ENCODE measurements at places on chromosomes 16 and 17.

DNA sequence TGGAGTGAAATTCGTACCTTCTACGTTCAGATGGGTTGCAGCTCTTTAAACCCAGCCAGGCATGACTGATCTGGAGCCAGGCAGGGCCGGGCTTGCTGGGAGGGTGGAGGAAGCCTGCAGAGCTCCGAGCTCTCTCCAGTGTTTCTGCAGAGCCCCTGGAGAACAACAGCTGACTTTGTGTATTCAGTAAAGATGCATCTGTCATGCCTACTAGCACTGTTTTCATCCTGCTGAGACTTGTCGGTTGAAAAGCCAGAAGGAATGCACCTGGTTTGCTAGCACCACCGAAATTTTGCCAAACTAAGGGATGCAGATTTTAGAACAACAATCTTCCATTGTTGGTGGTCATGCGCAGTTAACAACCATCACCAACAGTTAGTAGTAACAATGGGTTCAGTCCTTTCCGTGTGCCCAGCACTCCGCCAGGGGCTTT is 22.4 kb upstream of the SCNN1B start:
- DNase-seq: peak; percentile 68

GRCh38 chr17:18225121-18225641 is at the start of gene LLGL1:
TSS of gene LLGL1 (plus strand) at chr17:18225635. CDS start at chr17:18225683, 48 bp downstream.
- DNase-seq: peak; percentile 100

DNA sequence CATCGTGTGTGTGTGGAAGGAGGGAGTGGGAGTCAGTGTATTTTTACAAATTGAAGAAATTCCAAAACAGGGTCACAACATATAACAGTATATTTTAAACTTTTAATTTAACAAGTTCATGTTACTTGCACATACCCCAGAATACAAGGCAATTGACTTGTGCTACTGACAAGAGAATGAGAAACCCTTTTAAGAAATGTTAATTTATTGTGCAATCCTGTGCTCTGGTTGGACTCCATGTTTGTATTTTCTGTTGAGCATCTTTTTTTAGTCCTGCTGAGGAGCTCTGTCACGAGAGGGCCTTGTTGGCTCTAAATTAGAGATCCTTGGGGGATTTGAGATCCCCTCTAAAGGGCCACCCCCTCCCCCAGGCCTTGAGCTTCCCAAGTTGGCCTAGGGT is 1.1 kb upstream of the EMP2 start:
- no peak for DNase-seq

GRCh38 chr17:4584101-4584916 is at the start of gene SMTNL2:
TSS of gene SMTNL2 (plus strand) at chr17:4584529. CDS start at chr17:4584606, 77 bp downstream.
- peak; percentile 24 for DNase-seq

DNA sequence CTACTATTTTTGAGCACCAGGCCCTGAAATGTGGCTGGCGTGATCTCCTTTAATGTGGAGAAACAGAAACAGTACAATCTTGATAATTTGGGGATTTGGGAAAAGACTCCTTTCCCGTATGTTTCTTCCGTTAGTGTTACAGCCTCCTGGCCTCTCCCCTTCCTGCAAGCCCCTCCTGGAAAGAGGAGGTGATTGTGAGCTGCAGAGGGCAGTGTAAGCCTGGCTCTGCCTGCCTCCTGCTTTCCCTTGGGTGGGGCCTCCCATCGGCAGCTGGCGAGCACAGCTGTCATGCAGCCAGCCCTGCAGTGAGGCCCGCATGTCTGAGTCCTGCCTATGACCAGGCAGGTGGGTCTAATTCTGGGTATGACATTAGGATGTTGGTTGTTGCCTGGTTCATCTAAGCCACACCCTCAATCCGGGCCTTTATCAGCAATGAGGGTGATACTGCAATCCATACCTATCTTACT is 48.7 kb upstream of the WSB1 start:
- peak; percentile 96 for DNase-seq

DNA sequence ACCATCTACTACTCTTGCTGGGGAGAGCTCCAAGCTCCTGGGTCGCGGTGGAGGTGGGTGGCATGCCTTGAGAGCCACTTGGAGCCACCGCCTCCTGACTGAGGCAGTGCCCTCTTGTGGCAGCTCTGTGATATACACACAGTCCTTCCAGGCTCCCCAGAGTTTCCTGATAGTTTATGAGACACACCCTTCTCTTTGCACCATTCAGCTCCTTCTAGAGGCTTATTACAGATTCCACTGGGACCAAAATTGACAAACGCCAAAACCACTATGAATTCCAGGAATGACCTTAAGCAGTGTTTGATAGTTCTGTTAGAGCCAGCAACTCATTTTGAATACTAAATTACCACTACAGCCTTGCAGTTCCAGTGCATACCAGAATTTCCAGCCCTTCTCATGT is 170.1 kb upstream of the CDH13 start:
- DNase-seq: peak; percentile 64

DNA sequence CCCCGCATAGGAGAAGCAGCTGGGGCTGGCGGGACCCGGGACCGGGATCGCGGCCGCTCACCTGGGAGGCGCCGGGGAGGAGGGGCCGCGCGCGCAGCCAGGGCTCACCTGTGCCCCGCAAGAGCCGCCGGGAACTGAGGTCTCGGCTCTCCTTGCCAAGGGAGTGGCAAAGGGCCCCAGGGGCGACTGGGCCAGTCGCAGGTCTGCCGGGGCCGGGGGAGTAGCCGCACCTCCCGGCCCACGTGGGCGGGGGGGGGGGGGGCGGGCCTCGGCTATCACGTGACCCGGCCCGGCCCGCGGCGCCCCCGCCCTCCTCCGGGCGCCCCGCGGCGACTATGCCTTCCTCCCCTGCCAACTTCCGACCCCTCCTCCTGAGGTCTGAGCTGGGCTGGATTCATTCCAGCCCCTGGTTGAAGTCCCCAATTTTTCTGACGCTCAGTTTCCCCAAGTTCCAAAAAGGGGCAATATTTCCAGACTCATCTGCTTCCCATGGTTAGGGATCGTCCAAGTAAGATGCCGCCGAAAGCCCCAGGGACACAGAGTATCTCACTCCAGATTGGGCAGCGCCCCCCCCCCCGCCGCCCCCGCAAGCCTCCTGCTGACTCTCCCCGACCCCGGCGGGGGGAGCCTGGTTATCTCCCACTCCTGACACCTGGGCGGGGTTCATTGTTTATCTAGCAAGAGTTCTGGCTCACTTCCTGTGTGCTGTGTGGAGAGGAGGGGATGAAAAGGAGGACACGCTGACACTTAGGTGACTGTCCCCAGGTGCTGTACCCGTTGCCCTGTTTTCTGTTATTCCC is at the start of gene TMC6:
Gene TMC6, minus strand, starts transcription at position 205 of the 800 bp plus-strand sequence. CDS start 1,923 bp downstream, outside the sequence.
- DNase-seq: peak; percentile 77

DNA sequence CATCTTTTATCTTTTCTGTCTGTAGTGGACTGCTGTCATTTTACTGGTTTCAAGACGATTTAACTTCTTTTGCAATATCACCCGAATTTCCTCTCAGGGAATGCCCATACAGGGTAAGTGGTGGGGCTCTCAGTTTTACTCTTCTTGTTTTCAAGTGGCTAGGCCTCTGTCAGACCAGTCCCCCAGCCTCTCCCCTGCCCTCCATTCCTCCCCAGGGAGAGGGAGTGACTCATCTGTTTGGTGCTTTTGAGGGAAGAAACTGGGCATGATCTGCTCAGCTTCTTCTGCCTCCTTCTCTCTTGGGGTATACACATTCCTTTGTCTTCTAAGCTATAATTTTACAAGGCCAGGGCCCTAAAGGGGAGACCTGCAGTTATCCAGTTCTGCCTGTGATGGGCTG is 332.0 kb downstream of the CBLN1 start:
- no peak for DNase-seq

DNA sequence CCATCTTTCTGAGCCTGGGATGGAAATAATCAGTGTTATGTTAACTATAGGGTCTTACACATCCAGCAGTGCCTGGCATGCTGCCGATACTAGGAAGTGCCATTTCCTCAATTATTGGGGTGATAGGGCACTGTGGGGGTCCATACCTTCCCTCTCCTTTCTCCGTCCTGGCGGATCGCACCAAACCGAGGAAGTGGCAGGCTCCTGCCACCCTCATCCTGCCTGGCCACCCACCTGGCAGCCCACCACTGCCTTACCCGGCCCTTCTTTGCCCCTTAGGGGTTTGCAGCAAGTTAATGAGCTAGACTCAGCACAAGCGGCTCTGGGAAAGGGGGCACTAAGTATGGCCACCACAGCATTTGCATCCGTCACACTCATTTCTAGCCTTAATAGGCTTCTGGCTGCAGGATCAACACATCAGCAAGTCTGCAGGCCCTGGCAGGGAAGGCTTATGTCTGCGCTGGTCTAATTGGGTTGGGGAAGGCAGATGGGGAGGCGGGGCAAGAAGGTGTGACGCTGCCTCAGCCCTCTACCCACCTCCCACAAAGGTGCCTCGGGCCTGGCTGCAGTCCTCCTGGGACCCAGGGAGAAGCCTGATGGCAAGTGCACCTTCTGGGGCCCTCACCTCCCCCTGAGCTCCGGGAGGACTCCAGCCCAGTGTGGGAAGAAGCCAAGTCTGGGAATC is 28.6 kb downstream of the DCAKD start:
- no peak for DNase-seq

DNA sequence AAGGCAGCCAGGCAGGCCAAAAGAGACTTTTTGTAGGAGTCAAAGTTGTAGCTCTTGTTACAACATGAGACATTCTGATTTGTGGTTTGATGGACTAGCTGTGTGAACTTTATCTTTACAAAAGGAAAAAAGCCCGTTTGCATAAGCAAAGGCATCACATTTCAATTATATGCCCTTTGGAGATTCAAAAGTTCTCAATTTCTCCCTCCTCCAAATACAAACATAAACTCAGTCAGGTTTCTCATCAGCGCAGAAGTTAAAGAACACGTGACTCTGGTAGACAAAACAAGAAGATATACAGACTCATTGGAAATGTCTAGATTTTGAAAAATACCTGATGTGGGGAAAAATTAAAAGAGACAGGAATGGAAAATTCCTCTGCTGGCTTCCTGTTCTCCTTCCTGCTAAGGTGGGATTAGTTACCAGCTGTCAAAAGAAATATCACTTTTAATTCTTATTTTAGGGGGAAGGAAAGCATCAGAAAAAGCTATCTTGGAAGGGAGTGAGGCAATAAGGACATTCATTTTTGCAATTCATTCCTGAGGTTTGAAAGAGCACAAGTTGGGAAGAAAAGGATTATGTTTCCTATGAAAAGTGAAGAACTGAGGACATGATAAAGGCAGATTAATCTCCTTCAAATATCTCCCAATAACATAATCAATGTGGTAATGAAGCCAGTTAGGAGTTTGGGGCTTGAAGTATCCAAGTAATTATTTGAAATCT is 4.6 kb upstream of the KCNJ16 start:
- DNase-seq: no peak

DNA sequence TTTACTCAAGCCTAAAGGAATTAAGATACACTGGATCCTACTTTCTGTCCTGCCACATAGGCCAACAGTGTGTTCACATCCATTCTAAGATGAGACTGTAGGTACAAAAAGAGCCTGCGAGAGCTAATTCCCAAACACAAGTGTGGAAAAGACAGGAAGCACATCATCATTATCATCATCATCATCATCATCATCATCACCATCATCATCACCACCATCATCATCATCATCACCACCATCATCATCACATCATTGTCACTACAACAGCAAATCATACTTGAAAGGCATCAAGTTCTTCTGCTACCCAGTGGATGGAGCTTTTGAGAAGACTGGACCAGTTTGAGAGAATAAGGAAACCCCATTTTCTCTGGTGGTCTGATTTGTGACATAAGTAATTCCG is 268.1 kb downstream of the HS3ST3A1 start:
- no peak for DNase-seq

- DNase-seq: peak; percentile 21
Measured at GRCh38 chr16:67246756-67247191, 507 bp downstream of the FHOD1 start.

- no peak for DNase-seq
Measured at GRCh38 chr17:17728550-17729251, 47.4 kb downstream of the RAI1 start.

GRCh38 chr16:68396481-68396880 is 51.8 kb downstream of the SMPD3 start:
- DNase-seq: peak; percentile 32
